Hematopoietic multipotent progenitor cell treated with erythropoietin and hydrocortisone succinate and interleukin-3 and kit ligand, for 15 days (in vitro differentiated cells): ENCODE measurements at places on chromosomes 7 and 10.

GRCh38 chr10:76415554-76415953 is 984.1 kb downstream of the LRMDA start:
- DNase-seq = no peak

- no peak for DNase-seq
Observed at GRCh38 chr10:48206482-48207250, 67.8 kb downstream of the FRMPD2 start.

DNA sequence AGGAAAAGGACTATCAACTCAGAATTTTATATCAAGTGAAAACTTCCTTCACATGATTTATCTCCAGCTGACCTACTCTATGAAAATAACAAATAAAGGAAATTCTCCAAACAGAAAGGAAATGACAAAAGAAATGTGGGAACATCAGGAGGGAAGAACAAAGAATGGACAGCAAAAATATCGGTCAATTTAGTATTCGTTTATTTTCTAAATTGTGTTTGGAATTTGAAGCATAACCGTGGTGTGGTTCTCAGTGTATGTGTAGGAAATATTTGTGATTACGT is 8.7 kb downstream of the WDR37 start:
- DNase-seq = no peak

- no peak for DNase-seq
Observed at GRCh38 chr7:145978769-145979168, 137.8 kb upstream of the CNTNAP2 start.

DNA sequence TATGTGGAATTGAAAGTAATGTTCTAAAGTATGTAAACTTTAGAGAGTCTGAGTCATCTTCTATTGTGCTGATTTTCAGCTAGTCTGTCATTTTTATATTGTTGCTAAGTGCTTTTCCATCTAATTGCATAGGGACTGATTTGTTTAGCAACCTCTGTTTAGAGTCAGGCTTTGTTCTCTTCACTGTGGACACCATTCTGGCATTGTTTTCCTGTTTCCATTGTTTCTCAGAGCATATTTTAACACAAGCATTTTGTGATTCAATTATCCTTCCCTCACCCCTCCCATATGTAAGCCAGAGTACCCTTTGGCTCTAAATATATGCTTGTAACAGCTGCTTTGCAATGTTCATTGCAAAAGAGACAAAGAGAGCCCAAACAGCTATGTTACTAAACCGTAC is 748.4 kb upstream of the PHF14 start:
- DNase-seq = no peak

GRCh38 chr7:46839651-46840050 is 742.3 kb downstream of the TNS3 start:
- DNase-seq = no peak

GRCh38 chr10:110864662-110865140 is 7.0 kb upstream of the PDCD4 start:
- DNase-seq = no peak

GRCh38 chr10:21347043-21347784 is 178.3 kb downstream of the SKIDA1 start:
- no peak for DNase-seq

GRCh38 chr10:61460835-61461234 is 7.7 kb upstream of the TMEM26 start:
- DNase-seq = no peak

- no peak for DNase-seq
Observed at GRCh38 chr10:92208736-92209135, 82.1 kb downstream of the CPEB3 start.

DNA sequence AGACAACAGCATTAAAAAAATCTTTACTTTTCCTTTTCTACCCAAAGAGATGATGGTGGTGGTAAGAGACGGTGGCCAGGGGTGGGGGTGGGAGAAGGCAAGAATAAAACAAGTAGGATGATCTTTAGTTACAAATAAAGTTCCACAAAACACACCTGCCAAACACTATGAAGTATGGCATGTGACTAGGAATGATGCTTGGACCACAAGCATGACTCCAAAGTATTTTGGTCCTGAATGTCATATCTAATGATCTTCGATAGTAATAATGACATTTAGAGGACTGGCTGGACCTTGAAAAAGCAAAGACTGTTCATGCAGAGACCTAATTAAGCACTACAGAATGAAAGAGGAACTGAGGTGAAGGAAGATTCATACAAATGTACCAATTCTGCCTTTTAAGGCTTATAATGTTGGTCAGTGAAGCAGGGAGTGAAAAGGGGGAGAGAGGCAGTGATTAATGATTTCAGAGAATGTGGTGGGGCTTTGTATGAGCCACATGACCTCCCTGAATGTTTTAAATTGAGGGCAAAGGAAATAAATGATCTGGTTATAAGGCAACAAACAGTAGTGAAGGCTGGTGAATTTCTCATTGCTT is 29.6 kb upstream of the DKK1 start:
- DNase-seq = no peak
